ENCODE measurements at places on chromosomes 2 and 18. TPM values are rescaled to one million over a fixed set of nuclear protein-coding genes. Genes with fewer than 3 reads are reported as not detected.

- DNase-seq: no peak
Measured at GRCh38 chr2:162265666-162266459, 22.6 kb upstream of the FAP start.

Gene PSMA8
- total RNA-seq: 0.52 TPM

Gene KLHL14
- total RNA-seq: not detected

DNA sequence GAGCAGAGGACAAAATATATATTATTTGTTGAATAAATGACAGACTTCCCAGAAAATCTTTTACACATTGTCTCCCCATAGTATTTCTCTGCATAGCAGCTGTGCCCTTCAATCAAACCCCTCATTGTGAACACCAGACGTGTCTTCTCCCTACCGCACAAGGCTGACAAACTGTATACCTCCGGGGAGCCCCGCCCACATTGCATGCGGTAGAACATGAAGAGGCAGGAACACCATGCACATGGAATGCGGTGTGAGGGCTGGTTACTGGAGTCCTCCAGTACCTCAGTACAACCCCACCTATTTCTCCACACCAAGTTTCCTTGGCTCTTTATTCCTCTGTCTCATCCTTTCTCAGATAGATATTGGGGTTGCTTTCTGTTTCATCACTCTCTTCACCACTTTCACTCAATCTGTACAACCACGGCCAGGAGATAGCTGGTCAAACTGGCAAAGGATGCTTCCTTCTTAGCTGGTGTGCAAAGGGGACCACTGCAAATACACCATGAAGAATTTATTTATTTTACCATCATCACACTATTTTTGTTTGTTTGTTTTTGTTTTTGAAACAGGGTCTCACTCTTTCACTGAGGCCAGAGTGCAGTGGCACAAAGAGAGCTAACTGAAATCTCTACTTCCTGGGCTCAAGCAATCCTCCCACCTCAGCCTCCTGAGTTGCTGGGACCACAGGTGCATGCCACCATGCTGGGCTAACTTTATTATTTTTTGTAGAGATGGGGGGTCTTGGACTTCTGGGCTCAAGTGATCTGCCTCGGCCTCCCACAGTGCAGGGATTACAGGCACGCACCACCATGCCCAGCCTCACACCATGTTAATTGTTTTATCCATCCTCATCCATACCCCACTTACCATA is 2.3 kb upstream of the NBAS start:
- DNase-seq: no peak

Gene LYG1
- total RNA-seq: 1.1 TPM

DNA sequence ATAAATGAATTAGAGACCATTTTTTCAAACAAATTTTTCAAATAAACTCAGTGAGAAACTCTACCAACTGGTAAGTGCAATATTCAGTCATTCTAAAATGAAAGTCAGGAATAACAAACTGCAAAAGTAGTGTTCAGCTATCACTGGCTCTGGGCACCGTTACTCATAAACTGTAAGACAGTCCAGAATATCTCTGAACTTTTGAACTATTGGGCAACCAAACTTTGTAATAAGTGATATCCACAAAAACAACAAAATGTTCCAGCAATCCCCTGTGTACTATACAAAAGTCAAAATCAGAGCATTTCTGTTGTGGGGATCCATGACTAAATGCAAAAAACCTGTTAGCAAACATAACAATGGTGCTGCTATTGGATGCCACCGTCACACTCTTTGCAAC is 56.3 kb downstream of the SLC25A12 start:
- DNase-seq: no peak

GRCh38 chr18:63090334-63090733 is 229.2 kb downstream of the BCL2 start:
- no peak for DNase-seq

DNA sequence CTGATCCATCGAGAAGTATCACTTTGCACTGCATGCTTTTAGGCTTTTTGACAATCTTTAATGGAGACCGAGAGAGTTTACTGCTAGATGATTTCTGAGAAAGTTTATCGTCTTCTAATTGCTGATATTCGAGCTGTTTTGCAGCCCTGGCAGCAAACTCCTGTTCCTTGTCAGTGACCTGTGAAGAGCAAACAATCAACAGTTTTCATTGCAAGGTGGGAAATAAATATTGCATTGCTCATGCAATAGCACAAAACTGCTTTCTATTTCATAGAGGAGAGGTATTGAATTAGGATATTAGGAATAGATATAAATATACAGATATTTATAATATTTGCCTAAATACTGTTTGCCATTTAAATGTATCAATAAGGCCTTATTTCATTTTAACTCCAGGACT is 65.5 kb downstream of the EPB41L3 start:
- no peak for DNase-seq

Gene VWA3B
- total RNA-seq: not detected

GRCh38 chr18:76169733-76170132 is 325.3 kb downstream of the ZNF516 start:
- DNase-seq: no peak

Gene CD8B2
- not detected for total RNA-seq

- DNase-seq: no peak
Measured at GRCh38 chr2:220904015-220904414, 668.1 kb downstream of the EPHA4 start.

- DNase-seq: no peak
Measured at GRCh38 chr2:178928077-178928476, 120.9 kb upstream of the TTN start.

- DNase-seq: no peak
Measured at GRCh38 chr18:159037-159652, 788 bp downstream of the USP14 start.

Gene ZNF2
- total RNA-seq: 2.4 TPM

- DNase-seq: no peak
Measured at GRCh38 chr18:75350857-75351256, 76.6 kb downstream of the SMIM21 start.

DNA sequence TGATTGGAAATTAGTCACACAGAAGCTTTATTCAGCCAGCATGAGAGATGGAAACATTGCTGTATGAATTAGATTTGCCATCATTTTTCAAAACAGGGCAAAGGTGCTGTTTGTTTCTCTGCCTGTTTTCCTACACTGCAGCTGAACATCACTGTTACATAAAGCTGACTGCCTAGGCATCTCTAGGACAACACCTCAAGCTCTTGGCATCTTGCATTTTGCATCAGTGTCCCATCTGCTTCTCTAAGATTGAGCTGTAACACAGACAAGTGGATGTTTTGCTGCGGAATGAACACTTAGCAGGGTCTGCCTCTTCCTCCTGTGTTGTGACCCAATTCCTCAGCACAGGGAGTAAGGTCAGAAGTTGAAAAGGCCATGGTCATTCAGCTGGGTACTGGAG is 4.9 kb downstream of the CCT7 start:
- DNase-seq: no peak

DNA sequence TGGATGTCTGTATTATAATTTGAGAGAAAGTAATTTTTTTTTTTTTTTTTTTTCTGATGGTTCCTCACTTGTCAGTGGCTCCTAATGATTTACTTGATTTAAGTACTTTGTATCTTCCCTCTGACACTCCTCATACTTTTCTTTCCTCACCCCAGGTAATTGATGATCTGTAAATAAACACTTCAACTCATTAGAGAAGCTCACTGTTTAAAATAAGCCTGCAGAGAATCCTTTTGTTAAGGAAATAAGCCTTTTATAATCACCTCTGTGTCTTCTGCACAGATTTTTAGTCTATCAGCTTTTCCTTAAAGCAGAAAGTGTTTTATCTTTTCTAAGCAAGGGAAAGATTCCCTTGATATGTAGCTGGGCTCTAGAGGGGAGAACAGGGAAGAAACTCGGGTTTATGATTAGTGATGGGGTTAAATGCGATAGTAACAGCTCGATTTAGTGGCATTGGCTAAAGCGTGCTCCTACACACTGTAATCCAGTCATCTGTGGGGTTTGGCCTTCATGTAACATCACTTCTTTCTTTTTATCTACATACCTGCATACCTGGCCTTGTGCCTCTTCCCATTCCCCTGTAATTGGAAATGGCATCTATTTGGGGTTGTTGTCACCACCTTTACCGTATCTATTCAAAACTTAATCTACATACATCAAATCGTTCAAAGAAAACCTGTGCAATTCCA is 60.1 kb upstream of the LRRTM1 start:
- DNase-seq: no peak

Gene REG1B
- total RNA-seq: not detected

Gene TEX44
- not detected for total RNA-seq

Gene FAM117B
- total RNA-seq: 20.1 TPM

DNA sequence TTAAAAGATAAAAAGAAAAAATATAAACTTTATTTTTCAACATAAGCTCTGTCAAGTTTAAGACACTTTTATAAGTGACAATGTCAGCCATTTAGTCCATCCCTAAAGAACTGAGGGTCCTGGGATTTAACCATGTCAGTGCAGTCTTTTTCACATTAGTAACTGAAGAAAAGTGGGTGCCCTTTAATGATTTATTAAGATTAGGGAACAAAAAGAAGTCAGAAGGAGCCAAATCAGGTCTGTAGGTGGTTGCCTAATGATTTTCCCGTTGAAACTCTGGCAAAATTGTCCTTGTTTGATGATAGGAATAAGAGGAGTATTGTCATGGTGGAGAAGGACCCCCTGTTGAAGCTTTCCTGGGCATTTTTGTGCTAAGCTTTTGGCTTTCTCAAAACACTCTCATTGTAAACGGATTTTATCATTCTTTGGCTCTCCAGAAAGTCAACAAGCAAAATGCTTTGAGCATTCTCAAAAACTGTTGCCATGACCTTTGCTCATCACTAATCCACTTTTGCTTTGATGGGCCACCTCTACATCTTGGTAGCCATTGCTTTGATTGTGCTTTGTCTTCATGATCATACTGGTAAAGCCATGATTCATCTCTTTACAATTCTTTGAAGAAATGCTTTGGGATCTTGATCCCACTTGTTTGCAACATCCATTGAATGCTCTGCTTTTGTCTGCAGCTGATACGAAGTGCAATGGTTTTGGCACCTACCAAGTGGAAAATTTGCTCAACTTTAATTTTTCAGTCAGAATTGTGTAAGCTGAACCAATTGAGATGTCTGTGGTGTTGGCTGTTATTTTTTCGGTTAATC is 22.0 kb downstream of the TSPYL6 start:
- no peak for DNase-seq

GRCh38 chr2:46216213-46216612 is 81.0 kb upstream of the EPAS1 start:
- DNase-seq: no peak

- no peak for DNase-seq
Measured at GRCh38 chr2:98350411-98350810, 4.2 kb downstream of the CNGA3 start.

DNA sequence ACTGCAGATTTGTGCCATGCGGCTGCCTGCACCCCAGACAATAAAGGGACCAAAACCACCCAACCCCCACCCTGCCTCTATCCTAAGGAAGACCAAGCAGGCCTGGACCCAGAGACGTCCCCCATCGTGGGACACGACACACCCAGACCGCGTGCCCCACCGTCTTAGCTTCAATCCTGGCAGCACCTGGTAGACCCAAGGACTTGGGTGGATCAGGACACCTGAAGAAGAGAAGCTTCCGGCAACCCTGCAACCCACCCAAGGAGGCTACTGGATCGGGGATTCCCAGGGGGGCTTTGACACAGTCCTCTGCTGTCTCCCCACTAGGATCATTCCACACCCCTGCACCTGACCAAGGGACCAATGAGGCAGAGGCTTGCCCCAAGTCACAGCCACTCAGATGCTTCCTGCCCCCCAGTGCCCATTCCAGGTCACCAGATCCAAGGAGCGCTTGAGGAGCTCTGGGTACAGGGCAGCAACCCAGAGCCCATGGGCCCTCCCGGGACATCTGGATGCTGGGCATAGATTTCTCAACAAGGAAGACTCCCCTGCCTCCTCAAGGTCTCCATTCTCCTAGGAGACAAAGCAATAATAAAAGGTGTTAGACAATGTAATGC is 3.6 kb downstream of the ALPI start:
- DNase-seq: no peak
